ENCODE measurements at places on chromosomes 7 and 10.

GRCh38 chr7:26714006-26714405 is 150.4 kb downstream of the SKAP2 start:
- ATAC-seq = no peak

DNA sequence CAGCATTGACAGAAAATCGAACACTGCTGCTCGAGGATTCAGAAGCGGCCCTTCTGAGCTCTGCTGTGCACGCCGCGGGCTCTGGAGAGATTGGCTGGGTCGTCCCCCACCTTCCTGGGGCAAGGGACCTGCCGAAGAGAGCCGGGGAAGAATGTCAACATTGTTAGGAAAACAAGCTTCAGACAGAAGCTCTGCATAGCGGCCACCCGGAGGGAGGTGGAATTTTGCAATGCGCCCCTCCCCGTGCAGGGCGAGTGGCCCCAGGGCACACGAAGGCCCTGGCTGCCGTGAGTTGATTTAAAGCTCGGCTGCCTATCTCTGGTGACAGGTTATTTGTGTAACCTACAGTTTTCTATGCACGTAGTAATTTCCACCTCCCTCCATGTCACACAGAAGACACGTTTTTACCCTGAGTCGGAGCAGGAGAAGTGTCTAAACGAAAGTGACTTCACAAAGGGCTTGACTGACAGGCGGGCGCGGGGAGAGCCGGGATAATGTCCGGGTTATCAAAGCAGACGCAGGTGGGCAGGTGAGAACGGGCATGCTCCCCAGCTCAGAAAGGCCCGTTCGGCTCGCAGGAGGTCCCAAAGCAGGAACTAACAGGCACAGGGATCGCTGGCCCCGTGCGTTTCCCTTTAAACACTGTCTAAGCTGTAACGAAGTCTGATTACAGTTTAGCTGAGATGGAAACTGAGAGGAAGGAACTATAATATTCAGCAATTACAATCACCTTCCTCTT is 84.6 kb downstream of the PDGFA start:
- no peak for ATAC-seq

- no peak for ATAC-seq
These were observed 38.0 kb downstream of the UNC5B start for GRCh38 chr10:71250405-71250804.

- no peak for ATAC-seq
These were observed 175.5 kb upstream of the SHH start for GRCh38 chr7:155987681-155988235.

DNA sequence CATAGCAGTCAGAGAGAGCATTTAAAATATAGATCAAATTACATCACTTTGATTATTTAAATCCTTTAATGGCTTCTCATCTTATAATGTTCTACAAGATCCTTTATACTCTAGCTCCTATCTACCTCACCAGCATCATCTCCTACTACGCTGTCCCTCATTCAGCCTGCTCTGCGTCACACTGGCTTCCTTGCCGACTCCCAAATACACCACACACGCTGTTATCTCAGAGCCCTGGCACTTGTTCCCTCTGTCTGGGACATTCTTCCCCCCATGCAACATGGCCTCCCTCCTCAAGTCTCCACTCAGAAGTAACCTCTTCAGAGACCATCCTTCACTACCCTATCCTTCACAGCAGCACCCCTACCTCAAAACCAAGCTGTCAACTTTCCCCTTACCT is 46.7 kb downstream of the RNLS start:
- no peak for ATAC-seq

DNA sequence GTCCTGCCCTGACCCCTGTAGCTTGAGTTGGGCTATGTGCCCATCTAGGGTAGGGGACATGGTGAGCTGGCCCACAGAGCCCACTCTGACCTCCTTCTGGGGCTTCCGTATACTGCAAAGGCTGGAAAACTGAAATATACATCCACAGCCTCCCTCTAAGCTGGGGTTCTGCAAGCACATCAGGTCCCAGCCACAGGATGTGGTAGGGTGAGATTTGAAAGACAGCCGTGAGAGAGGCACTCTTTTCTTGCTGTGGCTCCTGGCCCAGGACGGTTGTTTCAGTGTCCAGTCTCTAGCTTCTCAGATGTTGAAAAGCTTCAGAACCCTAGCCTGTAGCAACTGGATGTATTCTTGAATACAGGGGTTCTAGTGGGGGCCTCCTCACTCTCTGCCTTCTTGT is 60.1 kb upstream of the ADRB1 start:
- ATAC-seq = no peak

- ATAC-seq = no peak
These were observed 65.9 kb upstream of the FZD1 start for GRCh38 chr7:91198371-91198770.

GRCh38 chr7:105577251-105577650 is 4.0 kb downstream of the EFCAB10 start:
- ATAC-seq = no peak

DNA sequence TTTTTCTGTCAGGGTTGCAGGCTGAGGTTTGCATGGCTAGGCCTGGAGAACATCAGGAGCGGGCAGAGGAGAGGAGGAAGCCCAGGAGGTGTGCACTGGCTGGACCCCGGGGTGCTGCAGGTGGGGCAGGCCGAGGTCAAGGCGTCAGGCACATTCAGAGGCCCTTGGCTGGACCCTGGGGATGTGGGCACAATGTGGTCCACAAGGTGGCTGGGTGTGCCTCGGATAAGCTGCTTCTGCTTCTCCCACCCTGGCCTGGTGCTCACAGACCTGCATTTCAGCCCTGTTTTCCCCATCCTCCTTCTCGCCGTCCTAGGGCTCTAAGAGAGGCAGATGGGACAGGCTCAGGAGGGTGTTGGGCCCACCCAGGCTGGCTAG is 108.2 kb downstream of the ADCY1 start:
- no peak for ATAC-seq

GRCh38 chr10:80204677-80205476 is 460 bp downstream of the ANXA11 start:
- ATAC-seq = peak; percentile 21

GRCh38 chr10:46217752-46218453 is 68.9 kb upstream of the ANTXRL start:
- ATAC-seq = no peak

GRCh38 chr7:92872701-92873100 is 36.3 kb upstream of the CDK6 start:
- no peak for ATAC-seq

GRCh38 chr7:53658951-53659350 is 623.5 kb downstream of the POM121L12 start:
- no peak for ATAC-seq

GRCh38 chr10:24114556-24114955 is 94.4 kb upstream of the KIAA1217 start:
- no peak for ATAC-seq

GRCh38 chr7:105245398-105246114 is 143.2 kb downstream of the SRPK2 start:
- ATAC-seq = no peak

DNA sequence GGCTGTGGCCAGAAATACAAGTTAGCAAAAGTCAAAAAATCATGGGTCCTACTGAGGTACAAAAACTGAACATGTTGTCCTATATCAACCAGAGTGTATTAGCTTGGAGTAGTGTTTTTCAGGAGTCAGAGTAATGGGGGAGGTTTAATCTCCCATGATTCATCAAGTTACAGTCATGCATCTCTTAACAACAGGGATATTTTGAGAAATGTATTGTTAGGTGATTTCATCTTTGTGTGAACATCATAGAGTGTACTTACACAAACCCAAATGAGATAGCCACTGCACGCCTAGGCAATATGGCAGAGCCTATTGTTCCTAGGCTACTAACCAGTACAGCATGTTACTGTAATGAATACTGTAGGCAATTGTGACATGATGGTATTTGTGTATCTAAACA is 14.9 kb upstream of the TES start:
- ATAC-seq = no peak

GRCh38 chr10:52071814-52072213 is 242.3 kb upstream of the DKK1 start:
- no peak for ATAC-seq

GRCh38 chr10:113999531-113999930 is 44.1 kb upstream of the ADRB1 start:
- ATAC-seq = no peak

DNA sequence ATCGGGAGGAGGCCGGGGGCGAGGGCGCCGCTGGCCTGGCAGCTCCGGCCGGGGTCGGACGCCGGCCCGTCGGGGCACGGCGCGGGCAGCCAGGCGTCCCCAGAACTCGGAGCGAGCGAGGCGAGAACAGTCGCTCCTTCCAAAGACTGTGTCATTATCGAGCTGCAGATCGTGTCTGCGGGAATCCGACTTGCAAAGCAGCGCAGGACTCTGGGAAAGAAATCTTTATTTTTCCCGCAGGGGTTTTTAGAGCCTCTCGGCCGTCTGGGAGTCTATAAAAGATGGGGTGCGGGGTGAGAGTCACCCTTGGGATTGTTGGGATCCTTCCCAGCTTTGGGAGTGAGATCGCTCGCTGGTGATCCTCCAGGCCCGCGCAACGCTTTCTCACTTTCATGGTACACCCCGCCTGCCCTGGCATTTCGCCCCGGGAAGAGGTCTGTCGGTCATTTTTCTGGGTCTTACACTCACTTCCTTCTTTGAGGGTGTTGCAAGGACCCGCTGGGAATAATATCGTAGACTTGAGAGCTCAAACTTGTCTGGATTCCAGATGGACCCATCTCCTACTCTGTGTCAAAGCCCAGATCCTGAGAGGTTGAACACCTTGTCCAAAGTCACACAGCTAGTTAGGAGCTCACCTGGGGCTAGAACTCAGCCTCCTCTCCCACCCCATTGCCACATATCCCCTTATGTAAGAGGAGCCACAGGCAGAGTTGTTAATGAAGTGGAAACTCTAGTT is 1.0 kb downstream of the UBTD1 start:
- no peak for ATAC-seq

GRCh38 chr7:33744293-33745075 is 160.9 kb upstream of the BMPER start:
- no peak for ATAC-seq

- ATAC-seq = no peak
These were observed 33.5 kb downstream of the SVOPL start for GRCh38 chr7:138667535-138668228.

DNA sequence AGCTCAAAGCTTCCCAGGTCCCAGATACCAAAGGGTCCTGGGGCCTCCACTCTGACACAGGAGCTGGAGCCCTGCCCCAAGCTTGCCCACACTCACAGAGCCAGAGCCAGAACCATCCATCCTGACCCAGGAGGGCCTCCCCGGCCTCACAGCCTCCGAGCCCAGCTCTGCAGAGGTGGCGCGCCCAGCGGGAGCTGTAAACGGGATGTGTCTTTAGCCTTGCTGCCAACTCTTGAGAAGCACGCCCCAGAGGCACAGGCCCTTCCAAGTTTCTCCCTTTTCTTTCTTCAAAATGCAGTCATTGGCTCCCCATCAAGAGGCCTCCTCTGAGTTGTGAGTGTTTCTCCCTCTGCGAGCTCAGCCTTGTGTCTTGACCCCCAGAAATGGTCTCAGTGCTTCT is 75.0 kb downstream of the PDGFA start:
- ATAC-seq = no peak

GRCh38 chr7:156475666-156476065 is 164.9 kb upstream of the RNF32 start:
- ATAC-seq = no peak

DNA sequence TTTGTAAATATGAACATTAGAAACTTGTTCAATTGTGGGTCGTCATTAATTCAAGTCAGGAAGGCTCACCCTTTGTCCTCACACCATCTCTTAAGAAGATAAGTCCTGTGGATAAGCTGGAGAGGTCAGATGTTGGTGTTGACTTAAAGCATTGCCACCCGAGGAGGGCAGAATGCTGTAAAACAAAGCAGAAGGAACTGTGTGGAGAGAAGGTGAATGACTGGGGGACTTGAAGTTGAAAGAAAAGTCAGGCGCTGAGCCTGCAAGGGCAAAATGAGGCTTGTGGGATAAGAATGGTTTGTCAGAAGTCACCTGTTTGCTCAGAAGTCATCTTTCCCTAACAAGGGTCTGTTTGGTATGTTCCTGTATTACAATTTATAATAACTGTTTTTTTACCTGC is 9.1 kb downstream of the RPA3 start:
- ATAC-seq = no peak

DNA sequence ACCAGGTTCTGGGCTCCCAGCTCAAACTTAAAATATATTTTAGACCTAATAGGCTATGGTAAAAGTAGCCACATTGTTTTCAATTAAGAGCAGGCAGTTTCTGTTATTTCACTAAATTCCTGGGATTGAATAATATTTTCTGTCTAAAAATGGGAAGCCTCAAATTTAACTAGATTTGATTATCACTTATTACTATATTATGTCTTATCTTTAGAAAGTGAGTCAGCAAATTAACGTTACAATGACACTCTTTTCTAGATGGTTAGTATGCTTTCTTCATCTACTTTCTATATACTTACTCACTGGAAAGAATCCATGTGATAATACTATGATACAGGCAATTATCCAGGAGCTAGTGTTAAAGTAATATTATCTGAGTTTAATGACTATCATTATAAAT is 27.5 kb downstream of the KIF5B start:
- ATAC-seq = no peak

GRCh38 chr10:62333988-62334682 is 40.0 kb upstream of the ZNF365 start:
- no peak for ATAC-seq

GRCh38 chr7:1646957-1647891 is 22.9 kb upstream of the ELFN1 start:
- ATAC-seq = no peak

DNA sequence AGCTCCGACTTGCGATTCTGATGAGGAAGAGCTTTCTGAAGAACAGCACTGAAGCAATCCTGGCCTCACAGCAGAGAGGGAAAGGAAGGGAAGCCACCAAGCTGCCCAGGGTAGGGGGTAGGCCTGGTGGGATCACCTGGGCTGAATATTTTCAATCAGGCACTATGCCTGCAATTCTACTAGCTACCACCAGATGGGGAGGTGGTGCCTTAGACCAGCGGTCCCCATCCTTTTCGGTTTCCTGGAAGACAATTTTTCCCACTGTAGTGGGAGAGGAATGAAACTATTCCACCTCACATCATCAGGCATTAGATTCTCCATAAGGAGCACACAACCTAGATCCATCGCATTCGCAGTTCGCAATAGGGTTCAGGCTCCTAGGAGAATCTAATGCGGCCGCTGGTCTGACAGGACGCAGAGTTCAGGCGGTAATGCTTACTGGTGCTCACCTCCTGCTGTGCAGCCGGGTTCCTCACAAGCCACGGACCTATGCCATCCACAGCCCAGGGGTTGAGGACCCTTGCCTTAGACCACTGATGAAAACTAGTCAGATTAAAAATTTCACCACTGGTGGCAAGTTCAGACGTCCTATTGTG is 2.7 kb downstream of the LRRC20 start:
- no peak for ATAC-seq

- ATAC-seq = no peak
These were observed 37.3 kb upstream of the AKR1C2 start for GRCh38 chr10:5040781-5041470.

DNA sequence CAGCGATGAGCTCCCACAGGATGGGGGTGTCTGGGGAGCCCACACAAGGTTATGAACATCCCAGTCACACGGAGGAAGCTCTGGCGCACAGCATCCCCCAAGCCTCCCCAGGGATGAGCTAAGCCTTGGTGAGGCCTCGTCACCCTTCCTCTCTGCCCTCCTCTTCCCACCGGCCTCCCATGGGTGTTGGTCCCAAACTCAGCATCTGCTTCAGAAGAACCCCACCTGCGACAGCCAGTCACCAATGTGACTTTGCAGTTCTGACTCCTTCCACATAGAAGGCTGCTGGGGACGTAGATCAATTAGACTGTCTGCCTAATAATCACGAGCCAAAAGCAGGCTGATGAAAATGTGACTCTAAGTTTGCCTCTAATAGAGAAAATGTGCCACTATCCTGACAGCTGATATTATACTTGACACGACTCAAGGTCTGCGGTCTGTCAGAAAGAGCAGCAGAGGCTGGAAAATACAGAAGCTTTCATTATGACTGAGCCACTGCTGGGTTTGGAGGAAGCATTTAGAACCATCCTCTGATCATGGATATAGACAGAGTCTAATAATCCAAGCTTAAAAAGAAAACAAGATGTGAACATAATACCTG is 116.0 kb upstream of the PFKP start:
- ATAC-seq = peak; percentile 7

Data from activated CD4-positive, CD25-positive, alpha-beta regulatory T cell treated with anti-CD3 and anti-CD28 coated beads, Interleukin-2, amount 50 U/mL, for 24 hours (primary cell).